Mesenteric fat pad (tissue), 1 donor: ENCODE measurements at places on chromosomes 1 and 21. TPM values are rescaled to one million over a fixed set of nuclear protein-coding genes. Genes with fewer than 3 reads are reported as not detected.

DNA sequence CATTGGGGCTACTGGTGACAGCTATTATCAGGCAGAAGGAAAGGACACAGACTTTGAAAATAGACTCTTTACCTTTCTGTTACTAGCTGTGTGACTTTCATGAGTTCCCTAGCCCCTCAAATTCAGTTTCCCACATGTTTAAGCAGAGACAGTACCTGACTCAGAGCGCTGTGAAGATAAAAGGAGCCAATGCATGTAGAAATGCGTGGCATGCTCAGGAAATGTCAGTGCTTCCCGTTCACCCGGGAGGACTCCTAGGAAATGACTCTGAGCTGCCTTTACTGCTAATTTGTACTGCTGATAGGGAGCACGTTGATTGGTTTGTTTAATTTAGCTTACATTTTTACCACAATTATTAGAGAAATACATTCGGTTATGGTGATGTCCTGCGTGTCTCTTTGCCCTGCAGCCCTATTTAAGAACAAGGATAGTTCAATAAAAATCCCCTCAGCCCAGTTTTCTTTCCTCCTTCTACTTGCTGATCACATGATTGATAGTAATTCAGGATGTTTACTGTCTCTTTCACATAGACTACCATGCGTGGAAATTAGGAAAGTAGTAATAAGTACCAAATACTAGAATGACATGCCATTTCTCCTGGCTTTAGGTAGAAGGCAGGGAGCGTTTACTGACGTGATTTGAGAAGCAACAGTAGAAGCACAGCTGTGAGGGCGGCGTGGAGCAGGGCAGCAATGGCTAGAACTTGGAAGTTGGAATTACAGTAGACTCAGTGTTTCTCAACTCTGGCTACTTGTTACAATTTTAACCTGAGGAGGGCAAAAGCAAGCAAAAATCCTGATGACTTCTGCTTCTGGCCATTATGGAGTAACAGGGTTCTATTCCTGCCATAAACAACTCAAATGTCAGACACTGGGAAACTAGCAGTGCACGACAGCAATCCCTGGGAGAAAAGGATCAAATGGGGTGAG, 15.9 kb downstream of the PDIK1L start:
- no peak for DNase-seq

DNA sequence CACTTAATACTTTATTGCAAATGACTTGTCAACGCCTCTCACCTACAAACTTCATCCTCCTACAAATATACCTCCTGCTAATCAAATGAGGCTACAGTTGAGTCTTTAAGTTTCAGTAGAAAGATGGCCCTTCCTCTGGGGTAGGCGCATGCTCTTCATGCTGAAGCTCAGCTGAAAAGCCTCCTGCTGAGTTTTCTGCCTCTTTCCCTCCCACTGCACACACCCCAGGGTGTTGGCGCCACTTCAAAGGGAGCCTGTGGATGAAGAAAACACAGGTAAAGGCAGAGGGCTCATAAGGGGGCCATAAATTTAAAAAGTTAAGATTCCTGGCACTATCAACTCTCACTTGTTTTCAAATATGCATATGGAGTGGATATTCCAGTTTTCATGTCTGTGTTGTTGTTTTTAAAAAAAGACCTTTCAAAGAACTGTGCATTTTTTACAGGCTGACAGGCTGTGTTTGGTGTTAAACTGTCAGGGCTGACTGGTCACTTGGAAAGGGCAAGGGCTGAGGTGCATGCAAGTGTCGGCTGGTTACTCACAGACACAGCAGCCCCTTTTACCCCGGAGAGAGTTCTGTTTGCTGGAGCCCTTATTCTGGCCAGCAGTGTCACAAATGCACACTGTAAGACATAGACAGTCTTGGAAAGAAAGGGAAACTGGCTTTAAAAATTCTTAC, 42.9 kb upstream of the LGALS8 start:
- peak; percentile 41 for DNase-seq

GRCh38 chr1:168672278-168672677, 56.7 kb downstream of the DPT start:
- DNase-seq = no peak

DNA sequence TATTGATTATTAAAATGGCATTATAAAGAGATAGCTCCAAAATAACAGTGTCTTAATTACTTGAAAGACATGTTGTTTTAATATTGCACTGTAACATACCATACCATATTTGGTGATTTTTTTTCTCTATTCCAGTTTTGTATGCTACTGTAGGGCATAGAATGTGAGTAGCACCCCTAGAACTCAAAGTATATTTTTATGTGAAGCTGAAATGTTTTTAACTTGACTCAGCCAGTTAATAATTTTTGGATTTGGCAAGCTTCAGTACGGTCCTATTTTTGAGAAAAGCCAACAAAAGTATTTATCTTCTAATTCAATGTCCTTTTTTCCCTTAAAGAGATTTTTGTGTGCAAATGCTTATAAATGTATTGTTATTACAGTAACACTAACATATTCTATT, 593.8 kb downstream of the USP25 start:
- DNase-seq = no peak

- DNase-seq = no peak
Measured at GRCh38 chr1:154176337-154176736, 15.6 kb downstream of the TPM3 start.

DNA sequence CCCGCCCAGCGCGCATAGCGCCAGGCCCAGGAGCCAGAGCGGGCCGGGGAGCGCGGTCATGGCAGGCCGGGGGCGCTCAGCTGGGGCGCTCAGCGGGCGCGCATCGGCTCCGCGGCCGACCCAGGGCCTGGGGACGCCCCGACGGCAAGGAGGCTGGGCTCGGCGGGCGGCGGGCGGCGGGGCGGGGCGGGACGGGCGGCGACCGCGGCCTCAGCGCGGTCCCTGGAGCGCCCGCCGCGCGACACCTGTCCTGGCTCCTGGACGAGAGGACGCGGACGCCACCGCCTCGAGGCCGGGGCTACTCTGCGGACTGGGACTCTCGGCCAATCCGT, 273 bp downstream of the BMP8B start:
- no peak for DNase-seq

DNA sequence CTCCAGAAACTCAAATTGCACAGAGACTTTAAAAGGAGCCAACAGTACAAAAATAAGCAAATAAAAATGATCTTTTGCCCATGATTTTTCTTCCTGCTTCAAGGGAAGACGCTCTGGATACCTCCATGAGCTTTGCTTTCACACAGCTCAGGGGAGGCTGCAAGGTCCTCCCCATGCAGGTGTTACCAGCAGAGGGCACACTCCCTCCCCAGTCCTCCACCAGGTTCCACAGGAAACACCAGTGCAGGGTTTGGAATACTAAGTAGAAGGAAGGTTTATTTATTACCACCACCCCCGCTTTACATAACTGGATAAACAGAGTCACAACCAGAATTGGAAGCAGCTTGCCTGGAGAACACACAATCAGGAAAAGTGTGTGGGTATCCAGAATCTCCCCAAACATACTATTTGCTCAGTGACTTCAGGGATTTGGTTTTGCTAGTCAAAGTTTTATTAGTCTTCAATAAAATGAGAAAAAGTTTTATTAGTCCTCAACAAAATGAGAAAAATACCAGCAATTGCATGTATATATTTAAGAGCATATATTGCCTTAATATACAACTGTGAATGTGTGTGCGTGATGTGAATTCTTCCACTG, 37.3 kb downstream of the HSD3B1 start:
- no peak for DNase-seq

GRCh38 chr1:214164173-214164572, 116.8 kb upstream of the SMYD2 start:
- no peak for DNase-seq

DNA sequence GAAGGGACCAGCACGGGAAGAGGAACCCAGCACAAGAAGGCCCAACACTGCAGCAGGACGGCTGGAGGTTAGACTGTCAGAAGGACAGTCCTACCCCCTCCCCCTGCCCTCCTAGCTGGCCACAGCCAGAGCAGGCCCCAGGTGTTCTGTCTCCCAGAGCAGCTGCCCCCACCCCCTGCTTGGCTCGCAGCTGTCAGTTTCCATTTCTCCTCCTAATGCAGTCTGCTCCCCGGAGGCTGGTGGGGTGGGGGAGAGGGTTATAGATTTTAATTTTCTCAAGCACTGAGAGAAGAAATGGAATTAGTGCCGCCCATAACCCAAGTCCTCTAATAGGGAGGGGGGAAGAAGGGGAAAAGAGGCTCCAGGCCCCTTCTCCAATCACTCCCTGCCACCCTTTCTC, 13.0 kb upstream of the PEAR1 start:
- DNase-seq = no peak

The LAX1 gene
- total RNA-seq = 1.3 TPM

DNA sequence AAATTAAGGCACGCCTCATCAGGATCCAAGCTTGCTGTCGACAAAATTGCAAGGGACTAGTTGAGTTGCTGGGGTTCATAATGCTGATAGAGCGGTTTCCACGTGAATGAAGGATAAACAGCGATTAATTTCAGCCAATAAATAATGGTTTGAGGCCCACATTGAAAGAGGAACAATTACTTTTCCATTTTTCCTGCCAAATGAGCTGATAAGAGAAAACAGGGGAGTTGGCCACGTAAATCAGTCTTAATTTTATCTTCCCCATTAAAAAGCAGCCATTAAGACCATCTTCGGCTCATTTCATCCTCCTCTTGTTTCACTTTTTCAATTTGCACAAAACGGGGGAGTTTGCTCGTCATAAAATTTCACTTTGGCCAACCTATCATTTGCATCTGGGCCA, 235.5 kb upstream of the RRP15 start:
- DNase-seq = no peak

The PBXIP1 gene
- total RNA-seq = 43.5 TPM

DNA sequence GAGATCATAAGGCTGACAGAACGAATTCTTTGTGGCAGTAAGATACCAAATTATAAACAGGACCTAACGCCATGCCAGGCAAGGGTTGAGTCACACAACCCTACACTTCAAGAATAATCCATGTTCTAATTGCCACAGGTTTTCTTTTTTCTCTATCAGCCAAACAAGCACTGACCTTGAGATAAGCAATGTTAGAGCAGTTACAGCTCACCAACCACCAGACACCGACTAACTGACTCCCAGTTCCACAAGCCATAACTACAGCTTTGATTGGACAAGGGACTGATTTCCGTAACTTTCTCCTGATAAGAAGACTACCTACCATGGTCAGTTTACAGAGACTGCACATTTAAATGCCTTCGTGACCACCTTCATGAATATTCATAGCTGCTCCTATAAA, 149.6 kb downstream of the PTPRU start:
- no peak for DNase-seq

DNA sequence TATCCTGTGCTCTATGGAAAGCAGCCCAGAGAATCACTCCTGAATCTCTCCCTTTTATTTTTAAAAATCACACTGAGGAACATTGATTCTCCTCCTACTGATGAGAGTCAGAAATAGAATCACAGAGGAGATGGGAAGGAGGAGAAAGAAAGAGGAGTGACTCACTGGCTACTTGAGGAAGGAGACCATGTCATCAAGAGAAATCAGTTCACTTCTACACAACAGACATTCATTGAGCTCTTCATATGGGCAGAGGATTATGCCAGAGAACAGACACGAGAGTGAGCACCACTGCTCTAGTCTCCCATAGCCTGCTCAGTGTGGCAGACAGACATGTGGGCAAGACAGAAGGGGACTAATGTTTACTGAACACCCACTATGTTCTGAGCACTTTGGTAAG, 44.2 kb downstream of the RAB3B start:
- DNase-seq = no peak

DNA sequence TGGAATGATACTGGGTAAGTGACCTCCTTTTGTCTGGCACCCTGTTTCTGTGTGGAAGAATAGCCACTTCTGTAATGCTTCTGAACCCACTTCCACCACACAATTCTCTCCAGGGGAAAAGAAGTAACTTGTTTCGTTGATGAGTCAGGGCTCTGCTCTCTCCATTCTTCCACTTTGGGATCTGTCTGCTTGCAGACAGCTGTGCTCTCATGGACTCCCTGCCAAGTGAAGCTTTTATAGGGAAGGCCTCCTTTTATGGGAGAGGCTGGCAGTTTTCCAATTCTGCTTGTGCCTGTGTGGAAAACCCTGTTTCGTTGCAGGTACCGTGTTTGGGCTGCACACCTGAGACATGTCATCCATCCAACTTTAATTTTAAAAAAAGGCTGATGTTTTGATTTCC, 130.7 kb downstream of the GIPC2 start:
- DNase-seq = no peak

The PLA2G2D gene
- total RNA-seq = not detected

The CFAP141 gene
- total RNA-seq = not detected

The IGSF3 gene
- total RNA-seq = 0.84 TPM

DNA sequence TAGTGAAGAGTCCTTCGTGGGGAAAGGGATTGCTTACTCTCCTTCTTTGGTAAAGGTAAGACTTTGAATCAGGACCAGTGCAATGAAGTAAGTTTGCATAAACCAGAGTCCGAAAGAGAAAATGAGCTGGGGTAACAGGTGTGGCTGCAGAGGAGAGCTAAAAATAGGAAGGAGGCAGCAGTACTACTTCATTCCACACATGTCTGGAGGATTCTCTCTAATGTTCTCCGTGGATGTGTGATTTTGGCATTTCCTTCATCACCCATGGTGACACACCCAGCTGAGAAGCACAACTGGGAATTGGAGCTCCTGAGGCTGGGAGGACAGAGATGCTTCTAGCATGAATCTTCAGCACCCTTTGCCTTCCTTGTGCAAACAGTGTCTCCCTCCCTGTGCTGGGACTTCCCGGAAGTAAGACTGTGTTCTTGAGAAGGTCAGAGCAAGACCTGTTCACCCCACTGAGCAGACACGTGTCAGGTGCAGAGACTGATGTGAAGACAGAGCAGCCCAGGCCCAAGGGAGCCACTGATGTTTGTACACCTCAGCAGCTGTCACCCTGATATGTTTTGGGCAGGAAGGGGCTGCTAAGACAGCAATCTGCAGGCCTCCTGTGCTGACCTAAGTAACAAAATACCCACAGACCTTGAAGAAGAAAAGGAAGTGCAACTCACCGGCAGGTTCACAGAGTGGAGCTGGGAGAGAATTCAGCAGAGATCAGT, 13.3 kb downstream of the FCRL1 start:
- DNase-seq = no peak

DNA sequence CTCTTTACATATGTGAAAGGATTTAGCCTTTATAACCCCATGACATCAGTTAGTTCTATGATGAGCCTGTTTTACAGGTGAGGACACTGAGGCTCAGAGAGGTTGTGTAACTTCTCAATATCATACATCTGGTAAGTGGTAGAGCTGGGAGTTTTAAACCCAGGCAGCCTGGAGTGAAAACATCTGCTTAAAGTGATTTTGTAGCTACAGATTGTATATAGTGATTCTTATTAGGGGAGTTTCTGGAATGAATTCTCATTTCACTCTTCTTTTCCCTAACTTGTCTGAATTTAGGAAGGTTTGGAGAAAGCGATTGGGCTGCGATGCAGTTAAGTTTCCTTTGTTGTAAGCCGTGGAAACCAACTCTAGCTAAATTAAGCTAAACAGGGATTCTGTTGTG, 175.6 kb downstream of the CAMTA1 start:
- DNase-seq = no peak

- no peak for DNase-seq
Measured at GRCh38 chr1:91502672-91503184, 2.1 kb downstream of the CDC7 start.

The RNU1-2 gene
- total RNA-seq = 6,165 TPM

The ARTN gene
- 0.39 TPM for total RNA-seq

The KRTAP13-2 gene
- total RNA-seq = not detected
